Calu3 (cell line): ENCODE measurements at places on chromosomes 16 and 17.
A peak's percentile ranks its signal among the peaks of the same experiment; 100 is the strongest.

DNA sequence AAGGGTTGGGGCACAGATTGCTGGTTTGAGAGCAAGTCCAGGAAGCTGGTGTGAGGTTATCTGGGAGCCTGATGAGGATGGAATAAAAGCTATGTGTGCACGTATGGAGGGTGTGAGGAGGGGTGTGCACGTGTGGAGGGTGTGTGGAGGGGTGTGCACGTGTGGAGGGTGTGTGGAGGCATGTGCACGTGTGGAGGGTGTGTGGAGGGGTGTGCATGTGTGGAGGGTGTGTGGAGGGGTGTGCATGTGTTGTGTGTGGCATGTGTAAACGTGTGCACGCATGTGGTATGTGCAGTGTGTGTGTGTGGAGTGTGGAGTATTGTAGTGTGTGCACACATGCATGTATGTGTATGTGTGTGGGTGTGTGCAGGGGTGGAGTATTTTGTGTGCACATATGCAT is 19.2 kb downstream of the RBFOX3 start:
- no peak for DNase-seq

DNA sequence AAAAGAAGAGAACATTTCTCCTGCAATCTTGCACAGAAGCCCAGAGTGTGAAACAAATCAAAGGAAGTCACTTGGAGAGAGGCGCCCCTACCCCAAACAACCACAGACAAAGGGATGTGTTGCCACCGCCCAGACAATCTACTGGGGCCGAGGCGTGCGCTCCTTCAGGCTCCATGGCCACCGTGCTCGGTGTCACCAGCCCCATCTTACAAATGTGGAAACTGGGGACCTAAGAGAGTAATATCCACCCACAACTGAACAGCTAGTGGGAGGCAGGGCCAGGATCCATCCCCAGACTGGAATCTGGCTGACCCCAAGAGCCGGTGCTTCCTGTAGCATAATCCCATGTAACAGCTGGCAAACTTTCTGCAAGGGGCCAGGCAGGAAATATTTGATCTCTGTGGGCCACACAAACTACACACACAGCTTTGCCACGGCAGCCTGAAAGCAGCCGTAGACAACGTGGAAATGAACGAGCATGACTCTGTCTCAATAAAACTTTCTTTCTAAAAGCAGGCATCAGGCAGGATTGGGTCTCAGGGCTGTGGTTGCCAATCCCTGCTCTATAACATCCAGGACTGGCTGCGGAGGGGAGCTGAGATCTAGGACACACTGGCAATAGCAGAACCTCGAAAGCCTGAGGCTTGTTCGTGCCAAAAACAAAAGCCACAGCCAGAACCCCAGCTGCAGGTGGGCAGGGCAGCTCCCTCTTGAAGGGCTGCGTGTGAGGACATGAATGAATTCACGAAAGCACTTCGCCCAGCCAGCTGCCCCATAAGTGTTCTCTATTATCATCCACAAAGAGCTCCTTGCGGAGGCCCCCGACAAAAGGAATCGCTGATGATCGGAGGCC is 26.6 kb upstream of the GINS2 start:
- DNase-seq = no peak

- no peak for DNase-seq
These were observed 65.5 kb downstream of the CDK5R1 start for GRCh38 chr17:32552280-32552679.

DNA sequence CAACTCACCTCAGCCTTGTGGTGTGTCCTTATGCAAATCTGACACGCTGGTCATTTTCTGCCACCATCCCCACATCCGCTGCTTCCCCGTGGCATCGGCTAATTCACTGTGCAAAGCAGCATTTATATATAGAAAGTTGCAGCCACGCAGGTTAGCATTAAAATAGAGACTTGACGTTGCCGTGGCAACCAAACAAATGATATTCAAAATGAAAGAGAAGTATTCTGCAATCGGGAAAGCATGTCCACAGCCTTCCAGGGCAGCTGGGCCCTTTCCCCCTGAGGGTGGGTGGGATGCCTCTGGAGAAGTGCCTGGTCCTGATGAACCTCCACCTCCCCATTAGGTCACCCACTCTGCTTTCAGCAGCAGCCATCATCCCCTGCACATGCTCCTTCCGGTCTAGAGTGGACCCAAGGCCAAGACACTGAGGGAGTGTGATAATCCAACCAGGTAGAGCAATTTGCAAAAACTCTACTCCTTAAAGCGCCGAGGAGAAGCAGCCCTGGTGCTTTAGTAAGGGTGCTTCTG is 138.7 kb downstream of the GAS7 start:
- no peak for DNase-seq

GRCh38 chr16:52581530-52581929 is 34.6 kb upstream of the TOX3 start:
- DNase-seq = peak; percentile 36

DNA sequence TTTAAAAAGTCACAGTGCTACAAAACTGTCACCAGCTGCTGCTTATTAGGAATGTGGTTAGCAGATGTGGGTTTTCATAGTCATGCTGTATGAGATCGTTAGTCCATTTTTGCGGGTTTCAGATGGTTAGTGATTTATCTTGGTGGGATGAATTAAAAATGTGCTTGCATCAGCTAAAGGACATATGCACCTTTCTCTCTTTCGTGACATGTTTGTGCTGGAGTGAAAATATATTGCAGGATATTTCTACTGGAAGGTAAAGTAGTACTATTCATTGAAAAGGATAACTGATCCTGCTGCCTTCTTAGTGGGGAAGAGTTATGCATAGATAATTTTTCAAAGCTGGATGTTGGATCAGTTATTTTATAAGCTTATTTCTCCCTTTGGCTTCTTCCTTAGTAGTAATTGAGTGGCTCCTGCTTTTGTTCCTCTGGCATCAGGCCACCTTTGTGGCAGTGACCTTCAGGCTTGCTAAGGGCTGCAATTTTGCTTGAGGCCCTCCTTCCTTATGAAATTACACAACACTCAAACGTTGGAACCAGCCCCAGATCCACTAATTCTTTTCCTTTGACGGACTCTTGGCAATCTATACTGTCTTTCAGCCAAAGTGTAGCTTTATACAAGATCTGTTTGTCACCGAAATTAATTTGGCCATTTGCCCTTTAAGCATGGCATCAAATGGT is 7.5 kb upstream of the SNTB2 start:
- DNase-seq = peak; percentile 44

DNA sequence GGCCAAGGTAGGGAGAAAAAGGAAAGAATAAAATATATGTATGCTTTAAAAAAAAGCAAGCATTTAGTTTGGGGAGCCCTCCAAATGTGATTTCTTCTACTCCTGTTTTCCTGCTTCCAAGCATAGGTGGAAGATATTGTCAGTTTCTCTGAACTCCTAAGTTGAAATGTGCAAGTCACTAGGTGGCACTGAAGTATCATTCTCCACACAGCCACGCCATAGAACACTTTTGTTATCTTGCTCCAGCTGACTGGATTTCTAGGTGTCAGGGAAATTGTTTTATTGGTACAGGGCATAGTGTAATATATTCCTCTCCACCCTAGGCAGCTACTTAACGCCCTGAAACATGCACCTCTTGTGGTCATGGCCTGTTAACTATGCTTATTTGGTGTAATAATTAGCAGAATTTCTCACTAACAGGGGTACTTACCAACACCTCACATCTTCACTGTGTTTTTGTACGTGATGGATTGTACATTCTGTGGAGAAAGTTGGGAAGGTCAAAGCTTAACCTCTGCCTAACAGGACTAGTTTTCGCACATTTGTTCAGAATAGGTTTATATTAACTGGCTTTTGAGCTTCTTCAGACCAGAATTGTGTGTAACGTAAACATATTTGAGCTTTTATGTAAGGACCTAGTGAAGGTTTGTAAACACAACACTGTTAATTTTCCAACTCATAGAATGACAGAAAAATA is 69.3 kb downstream of the FTO start:
- DNase-seq = peak; percentile 59

GRCh38 chr16:4696905-4697847 is 3.8 kb downstream of the NUDT16L1 start:
- no peak for DNase-seq

- no peak for DNase-seq
These were observed 18.5 kb downstream of the CYTH1 start for GRCh38 chr17:78763561-78763960.

DNA sequence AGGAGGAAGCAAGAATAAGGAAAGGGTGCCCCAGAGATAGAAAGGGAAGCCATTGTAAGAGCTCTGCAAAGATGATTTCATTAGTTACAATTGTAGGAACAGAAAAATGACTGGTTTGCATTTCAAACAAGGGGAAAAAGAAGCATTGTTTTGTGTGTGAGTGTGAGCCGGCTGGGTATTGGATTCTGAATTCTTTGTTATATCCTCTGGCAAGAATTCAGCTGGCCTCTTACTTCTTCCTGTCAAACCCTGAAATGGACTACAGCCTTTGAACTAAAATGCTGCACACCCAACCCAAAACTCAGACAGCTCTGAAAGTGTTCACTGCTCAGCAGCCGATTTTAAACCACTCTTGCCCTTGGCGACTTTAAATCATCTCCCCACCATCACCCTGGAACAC is 461.3 kb downstream of the PMP22 start:
- no peak for DNase-seq

GRCh38 chr16:31916056-31916488 is 42.5 kb downstream of the ZNF267 start:
- DNase-seq = no peak

GRCh38 chr17:62008294-62008693 is 56.8 kb downstream of the MED13 start:
- no peak for DNase-seq

- no peak for DNase-seq
These were observed 1.2 kb downstream of the CNTNAP1 start for GRCh38 chr17:42683407-42684034.

- DNase-seq = no peak
These were observed 77.4 kb downstream of the SKAP1 start for GRCh38 chr17:48352630-48353029.

DNA sequence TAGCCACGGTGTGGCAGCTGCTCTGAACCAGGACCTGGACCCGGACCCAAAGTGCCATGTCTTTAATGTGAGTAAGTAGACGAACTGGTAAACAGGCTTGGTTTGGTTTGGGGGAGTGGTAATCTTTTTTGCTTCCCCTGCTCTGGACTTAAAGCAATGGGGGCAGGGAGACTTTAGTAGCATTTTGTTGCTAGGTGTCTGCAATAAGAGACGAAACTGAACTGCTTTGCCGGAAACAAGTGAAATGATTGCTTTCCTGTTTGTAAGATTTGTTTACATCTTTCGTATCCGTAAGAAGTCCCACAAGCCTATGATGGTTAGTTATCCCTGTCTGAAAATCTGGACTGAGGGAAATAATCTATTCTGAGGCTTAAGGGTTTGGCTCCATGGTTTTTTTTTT is 21.5 kb downstream of the PRCD start:
- no peak for DNase-seq

DNA sequence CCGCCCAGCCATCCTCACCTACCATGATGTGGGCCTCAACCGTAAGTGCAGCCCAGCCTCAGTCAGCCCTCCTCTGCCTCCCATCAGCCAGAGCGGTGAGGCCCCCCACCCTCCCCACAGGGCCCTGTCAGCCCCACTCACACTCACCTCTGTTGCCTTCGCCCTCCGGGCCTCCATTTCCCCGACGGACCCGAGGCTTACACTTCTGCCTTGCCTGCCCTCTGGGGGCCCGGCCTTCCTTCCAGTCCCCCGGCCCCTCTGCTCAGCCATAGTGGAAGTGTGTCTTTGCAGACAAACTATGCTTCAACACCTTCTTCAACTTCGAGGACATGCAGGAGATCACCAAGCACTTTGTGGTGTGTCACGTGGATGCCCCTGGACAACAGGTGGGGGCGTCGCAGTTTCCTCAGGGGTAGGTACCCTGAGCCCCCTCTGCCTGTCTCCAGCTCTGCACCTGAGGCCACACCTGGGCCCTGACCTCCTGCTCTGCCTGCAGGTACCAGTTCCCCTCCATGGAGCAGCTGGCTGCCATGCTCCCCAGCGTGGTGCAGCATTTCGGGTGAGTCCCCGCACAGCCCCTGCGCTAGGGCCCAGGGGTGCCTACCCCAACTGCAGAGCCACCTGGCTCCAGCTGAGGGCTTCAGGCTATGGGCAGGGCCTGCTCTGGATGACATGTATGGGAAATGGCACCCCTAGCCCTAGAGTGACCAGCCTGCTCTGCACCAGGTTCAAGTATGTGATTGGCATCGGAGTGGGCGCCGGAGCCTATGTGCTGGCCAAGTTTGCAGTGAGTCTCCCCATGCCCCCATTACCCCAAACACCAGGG is 4.1 kb downstream of the NDRG4 start:
- DNase-seq = no peak

DNA sequence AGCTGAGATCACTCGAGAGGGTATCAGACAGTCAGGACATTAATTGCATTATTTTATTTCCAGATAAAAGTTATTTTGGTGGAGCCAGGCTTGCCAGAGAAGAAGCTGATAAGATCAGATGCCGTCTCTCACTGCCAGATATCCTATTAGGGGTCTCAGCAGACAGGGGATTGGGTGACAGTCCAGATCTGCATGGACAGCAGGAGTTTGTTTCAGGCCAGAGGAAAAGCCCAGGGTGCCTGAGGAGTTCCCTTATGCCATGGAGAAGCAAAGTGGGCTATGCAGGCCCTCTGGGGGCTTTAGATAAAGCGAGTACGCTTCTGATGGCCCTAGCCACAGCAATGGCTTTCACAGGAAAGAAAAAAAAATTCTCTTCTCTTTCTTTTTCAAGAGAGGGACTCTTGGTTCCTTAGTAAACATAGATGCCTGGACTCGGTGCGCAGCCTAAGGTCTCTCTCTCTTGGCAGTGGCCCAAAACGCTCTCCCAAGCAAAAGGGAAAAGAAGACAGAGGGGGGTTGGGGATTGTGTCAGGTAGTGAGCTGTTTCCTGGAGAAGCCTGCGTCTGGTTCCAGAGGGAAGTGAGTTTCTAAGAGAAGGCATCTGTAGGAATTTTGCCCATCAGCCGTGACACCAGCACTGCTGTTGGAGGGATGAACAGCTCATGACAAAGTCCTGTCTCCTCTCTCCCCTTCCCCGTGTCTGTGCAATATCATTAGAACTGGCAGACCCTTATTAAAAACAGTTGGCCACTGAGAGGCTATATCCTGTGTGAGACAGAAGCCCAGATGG is 166.3 kb upstream of the FOXF1 start:
- no peak for DNase-seq

DNA sequence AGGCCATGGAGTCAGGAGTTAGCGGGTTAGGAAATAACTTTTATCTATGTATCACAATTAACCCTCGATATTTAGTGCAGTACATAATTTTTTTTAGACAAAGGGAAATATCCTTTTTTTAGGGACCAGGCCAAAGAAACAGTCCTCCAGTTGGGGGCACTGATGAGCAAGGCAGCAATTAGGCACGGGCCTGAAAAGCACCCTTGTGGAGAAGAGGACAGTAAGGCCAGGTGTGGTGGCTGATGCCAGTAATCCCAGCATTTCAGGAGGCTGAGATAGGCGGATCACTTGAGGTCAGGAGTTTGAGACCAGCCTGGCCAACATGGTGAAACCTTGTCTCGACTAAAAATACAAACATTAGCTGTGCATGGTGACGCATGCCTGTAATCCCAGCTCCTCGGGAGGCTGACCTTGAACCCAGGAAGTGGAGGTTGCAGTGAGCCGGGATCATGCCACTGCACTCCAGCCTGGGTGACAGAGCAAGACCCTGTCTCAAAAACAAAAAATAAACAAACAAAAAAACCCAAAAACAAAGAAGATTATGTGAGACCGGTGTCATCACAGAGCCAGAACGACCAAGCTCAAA is 158.3 kb upstream of the NOL11 start:
- DNase-seq = peak; percentile 27
